Muscle of back (tissue), 13 donors: ENCODE measurements at places on chromosomes 5 and 9. TPM values are rescaled to one million over a fixed set of nuclear protein-coding genes. Genes with fewer than 3 reads are reported as not detected.
A peak's percentile ranks its signal among the peaks of the same experiment; 100 is the strongest.

DNA sequence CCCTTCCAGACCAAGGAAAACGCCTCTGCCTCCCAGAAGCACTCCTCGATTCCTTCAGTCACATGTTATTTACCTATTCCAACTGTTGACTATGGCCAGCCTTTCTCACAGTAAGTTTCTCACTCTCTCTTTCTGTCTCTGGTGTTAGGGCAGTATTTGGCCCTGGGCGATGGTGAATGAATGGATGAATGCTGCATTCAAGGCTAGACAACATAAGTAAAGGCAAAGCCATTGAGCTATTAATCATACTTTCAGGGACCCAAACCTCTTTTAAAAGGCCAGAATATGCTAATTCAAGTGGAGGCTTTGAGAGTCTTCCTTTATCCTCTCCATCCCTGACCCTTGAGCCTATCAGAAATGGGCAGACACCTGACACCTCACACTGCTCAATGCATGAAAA, 78.5 kb downstream of the SEC61B start:
- DNase-seq: no peak

MOB3B gene
- polyA plus RNA-seq: 2.8 TPM

PRLR gene
- 0.18 TPM for polyA plus RNA-seq

GRCh38 chr5:111463311-111463710, 49.0 kb downstream of the STARD4 start:
- no peak for DNase-seq

- DNase-seq: no peak
Measured at GRCh38 chr5:30808996-30809395, 384.5 kb upstream of the CDH6 start.

DNA sequence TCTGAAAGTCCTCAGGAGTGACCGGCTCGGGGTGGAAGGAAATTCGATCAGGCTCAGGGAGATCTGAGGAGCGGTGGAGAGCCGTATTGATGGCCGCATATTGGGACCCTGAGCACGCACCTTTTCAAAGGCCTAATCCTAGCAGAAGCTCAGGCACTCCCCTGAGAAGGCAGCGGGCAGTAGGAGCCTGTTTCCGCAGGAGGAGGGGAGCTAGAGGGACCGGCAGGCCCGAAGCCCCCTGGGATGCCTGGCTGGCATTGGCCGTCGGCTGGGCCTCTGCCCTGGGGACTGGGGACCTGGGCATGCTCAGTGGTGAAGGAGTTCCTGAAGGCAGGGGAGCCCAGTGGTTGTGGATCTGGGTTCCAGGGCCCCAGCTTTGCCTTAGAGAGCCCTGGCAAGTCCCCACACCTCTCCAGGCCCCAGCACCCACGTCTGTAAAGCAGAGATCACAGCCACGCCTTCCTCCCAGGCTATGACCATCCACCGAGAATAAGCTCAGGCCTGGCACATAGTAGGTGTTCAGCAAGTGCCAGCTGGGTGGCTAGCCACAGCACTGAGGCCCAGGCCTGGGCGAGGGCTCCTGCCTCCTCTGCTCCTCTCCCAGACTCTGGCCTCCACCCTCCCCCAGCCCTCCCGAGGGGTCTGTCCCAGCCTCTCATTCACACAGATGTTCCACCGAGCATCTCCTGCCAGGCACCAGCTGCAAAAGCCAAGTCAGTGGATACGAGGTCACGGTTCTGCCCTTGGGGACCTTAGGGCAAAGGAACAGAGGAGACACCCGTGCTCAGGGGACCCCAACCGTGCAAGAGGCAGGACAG, 17.2 kb upstream of the QRFP start:
- peak; percentile 60 for DNase-seq

DNA sequence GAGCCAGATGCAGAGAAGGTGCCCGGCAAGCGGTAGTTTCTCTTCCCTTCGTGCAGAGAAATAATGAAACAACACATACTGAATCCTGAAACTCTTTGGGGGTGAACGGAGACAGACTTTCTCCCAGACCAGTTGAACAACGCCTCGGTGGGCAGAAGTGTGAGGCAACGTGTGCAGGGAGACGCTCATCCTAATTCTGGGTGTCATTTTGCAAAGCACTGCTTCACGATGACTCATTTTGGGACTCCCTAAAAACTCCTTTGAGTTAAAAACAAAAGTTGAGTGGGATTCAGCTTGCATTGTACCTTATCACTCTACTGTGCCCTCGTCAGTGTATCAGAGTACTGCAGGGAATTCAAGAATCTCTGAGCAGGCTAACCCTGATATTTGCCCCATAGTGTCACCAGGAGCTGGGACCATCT, 3.5 kb upstream of the NEK6 start:
- no peak for DNase-seq

OR1L1 gene
- polyA plus RNA-seq: not detected

DNA sequence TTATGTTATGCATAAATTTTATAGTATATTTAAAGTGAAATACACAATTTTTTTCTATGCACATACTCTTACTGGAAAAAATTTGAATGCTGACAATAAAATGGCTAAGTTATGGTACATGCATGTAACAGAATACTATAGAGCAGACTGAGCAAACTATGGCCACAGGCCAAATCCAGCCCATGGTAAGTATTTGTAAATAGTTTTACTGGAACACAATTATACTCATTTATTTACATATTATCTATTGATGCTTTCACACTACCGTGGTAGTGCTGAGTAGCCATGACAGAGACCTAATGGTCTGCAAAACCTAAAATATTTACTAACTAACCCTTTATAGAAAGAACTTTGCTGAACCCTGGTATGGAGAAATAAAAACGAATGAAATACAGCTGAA, 45.7 kb downstream of the TEX10 start:
- no peak for DNase-seq

SLC35D2 gene
- 23.2 TPM for polyA plus RNA-seq
